ENCODE measurements at places on chromosomes 2 and 18.

GRCh38 chr2:237490009-237490711 lies 3.1 kb downstream of the MLPH start:
- DNase-seq = no peak

DNA sequence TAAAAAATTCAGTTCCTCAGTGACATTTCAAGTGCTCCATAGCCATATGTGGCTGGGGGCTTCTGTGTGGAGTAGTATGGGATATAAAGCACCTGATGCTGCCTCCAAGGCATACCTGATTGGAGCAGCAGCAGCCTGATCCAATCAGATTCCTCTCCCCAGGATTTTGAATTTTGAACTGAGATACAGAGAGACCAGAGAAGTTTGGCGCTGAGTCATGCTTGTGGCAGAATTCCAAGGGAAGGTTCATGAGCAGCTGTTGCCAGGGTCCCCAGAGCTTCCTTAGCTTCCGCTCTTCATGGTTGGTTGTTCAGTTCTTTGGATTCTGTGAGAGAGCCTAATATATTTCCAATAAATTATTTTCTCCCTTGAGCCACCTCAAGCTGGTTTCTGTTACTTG lies 29.0 kb upstream of the CFAP36 start:
- no peak for DNase-seq

DNA sequence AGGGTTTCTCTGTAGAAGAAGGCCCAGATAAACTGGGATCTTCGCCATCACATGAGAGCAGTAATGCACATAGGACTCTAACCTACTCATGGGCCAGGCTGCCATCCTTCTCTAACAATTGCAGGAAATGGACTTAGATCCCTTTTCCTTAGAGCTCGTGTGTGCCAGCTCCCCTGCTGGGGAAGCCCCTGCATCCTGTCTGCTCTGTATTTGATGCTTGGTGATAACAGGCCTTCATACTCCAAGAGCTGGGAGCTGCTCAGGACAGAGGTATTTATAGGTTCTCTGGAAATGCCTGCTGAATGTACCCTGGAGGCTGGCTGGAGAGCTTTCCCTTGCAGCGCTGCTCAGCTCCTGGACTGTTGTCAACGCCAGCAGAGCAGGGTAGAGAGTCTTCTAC lies 249.6 kb downstream of the MTX2 start:
- no peak for DNase-seq

DNA sequence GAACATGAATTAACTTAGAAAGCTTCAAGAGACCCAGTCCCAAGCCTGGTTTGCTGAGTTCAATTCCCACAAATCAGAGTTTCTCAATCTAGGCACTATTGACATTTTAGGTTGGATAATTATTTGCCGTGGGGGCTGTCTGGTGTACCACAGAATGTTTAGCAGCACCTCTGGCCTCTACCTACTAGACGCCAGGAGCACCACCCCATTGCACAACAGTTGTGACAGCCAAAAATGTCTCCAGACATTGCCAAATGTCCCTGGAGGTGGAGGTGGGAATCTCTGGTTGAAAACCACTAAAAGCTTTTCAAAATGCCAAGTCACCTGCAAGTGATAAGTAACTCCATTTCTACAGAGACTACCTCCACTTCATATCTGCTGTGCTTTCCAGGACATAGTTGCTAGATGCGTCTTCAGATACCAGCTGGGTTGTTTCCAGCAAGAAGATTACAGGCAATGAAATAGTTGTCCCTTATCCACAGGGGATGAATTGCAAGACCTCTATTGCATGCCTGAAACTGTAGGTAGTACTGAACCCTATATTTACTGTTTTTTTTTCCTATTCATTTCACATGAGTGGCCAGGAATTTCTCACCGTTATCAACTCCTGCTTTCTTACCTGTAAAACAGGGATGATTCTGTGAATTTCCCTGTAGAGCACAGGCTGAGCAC lies 554.3 kb downstream of the ZEB2 start:
- no peak for DNase-seq

- DNase-seq = no peak
These were observed 368.8 kb downstream of the PLCL1 start for GRCh38 chr2:198173242-198173641.

- DNase-seq = no peak
These were observed 224.8 kb downstream of the NEDD4L start for GRCh38 chr18:58268849-58269248.

DNA sequence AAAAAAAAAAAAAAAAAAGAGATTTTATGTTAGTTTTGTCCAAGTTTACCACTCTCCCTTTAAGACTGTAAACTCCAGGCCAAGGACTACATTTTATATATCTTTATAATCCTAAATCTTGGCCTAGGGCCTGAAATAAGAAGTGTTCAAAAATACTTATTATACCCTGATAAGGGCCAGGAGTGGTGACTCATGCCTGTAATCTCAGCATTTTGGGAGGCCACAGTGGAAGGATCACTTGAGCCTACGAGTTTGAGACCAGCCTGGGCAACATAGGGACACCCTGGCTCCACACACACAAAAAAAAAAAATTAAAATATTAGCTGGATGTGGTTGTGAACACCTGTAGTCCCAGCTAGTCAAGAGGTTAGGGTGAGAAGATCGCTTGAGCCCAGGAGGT lies 12.7 kb downstream of the TRIP12 start:
- DNase-seq = no peak

GRCh38 chr2:15965564-15966019 lies 25.2 kb downstream of the MYCN start:
- peak; percentile 19 for DNase-seq

DNA sequence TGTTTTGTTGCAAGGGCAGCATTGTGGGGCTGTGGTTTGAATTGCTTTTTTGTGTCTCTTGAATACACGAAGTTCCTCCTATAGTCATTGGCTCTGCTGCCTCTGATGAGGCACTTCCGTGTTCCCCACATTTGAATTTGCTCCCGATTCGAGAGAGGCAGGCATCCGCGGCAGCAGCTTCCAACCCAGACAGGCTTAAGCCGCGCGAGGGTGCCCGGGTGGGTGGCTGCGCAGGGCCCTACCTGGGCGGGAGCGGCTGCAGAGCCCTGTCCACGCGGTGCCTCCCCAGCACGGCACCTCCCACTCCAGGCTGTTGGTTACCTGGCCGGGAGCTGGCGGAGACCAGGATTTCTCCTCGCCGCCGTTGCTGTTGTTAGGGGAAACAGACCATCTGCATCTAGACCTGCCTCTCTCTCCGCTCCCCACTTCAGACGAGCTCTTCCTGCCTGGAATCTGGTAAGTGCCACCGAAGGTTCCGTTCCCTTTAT lies 151.3 kb downstream of the NEDD4L start:
- peak; percentile 31 for DNase-seq

GRCh38 chr2:6358985-6359384 lies 506.7 kb downstream of the CMPK2 start:
- no peak for DNase-seq

DNA sequence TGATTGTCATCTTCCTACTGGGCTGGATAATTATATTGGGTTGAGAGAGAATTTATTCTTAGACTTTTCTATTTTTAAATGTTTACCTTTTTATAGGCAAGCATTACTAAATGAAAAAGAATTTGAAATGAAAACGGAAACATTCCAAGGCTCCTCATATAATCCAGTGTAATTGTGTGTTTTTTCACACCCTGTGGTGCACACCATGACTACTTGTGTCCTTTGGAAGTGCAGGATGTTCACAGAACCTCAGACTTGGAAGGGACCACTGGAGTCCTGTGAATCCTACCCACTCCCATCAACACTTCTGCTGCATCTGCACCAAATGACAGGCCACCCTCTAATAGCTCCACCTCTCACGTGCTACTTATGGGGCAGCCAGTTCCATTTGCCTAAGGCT lies 48.0 kb downstream of the NAT8 start:
- no peak for DNase-seq

DNA sequence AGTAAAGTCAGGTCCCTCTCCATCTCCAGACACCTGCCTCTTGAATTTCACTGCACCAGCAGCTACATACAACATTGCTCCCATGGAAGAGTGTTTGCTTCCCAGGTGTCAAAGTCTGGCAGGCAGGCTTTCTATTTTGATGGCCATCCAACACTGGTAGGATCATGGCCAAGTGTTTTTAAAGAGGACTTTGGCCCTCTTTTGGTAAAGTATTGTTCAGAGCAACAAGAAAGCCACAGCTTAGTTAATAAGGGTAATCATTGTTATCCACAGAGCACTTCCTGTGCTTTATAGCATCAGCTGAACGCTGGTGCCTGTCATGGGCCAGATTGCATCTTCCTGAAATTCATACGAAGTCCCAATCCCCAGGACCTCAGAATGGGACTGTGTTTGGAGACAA lies 133.2 kb downstream of the NCK2 start:
- DNase-seq = no peak

DNA sequence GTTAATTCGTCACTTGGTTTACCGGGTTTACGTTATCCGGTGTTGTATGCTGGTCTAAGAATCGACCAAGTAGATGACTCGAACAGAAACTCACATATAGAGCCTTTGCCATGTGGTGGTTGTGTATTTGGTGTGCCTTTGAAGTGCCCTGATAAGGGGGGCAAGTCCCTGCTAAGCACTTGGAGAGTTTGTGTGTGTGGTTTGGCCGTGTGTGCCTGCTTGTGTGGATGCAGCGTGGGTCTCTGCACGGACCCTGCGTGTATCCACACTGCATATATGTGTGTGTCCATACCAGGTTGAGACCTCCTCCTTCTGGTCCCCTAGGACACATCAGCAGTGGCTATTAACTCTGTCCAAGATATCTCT lies 2.4 kb upstream of the CELF4 start:
- no peak for DNase-seq

GRCh38 chr2:39437522-39438296 lies 624 bp upstream of the MAP4K3 start:
- peak; percentile 66 for DNase-seq

DNA sequence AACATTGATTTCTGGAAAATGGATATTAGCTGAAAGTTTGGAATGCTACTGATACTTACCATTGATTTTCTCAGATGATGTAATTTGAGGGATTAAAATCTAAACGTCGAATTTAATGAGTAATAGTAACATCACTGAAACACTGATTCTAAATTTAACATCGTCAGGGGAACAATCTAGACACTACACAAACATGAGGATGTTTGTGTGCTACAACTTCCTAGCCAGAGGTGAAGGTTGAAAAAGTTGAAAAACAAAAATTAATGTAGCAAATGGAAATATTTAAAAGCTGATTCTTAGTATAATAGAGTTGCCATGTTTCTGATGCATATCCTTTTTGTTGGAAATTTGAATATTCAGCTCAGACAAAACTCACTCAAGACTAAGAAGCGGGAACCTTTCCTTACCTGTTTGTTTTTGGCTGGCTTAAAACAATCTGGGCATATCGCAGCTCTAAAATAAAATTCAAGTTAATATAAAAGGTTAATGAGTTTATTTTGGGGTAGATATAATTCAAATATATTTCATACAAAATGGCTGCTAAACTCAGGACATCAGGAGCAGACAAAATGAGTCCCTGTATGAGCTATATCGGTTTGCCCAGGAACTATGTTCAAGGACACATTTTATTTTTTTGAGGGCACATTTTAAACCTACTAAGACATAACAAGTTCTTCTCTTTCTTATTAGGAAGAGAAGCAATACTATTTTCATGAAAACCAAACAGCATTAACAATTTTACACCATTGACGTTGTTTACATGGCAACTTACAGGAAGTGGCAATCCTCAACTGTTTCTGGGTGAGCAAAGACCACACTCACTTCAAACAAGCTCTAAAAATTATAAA lies 52.6 kb upstream of the PEX13 start:
- DNase-seq = peak; percentile 68

DNA sequence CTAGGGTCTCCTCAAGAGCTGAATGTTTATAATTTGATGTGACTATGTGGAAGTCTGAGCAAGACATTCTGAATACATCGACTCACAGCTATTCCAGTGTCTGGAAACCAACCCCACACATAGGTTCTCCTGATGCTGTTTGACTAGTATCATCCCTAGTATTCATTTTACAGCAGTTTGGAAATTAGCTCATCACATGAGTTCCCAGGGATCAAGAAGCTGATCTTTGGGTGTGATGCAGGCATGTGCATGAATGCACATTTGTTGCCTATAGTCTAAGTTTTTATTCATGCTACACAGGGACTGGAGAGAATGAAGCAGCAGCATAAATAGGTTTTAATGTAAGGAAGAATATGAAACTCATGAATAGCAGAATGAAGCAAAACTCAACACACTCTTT lies 284.3 kb upstream of the SPRED2 start:
- DNase-seq = no peak

DNA sequence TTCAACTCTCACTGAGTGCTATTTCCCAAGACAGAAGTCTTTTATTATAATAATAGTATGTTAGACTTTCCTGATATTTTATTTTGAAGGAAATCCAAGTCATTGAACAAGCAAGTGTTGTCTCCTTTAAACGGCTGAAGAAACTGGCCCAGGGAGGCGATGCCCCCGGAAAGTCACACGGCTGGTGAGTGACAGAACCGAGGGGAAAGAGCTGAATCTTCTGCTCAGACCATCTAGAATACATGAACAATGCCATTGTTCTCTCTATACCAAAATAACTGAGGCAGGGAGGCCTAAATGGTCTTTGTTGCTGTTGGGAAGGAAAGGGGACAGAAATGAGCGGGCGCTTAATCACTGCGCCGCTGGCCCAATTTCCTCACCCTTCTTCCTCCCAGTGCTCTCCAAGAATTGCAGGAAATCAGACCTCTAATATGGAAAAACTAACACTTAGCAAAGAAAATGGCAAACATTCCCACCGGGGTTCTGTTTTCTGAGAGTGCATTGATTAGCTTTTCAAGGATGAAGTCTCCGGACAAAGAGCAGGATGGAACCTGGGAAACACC lies 101.5 kb downstream of the KLF7 start:
- DNase-seq = no peak

DNA sequence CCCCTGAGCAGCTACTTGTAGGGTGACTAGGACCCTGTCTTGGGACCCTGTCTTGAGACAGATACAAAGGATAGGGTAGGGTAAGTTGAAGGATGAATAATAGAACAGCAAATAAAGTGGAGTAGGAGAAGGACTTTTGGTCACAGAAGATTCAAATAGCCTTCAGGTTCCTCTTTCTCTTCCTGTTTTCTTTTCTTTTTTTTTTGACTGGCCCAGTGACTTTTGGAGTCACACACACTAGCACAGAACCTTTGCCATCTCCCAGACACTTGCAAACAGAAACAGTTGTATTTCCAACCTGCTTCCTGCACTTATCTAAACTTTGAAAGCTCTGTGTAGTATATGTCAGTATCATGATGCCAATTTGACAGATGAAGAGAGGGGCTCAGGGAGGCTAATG lies 108.2 kb downstream of the TDRD15 start:
- no peak for DNase-seq

DNA sequence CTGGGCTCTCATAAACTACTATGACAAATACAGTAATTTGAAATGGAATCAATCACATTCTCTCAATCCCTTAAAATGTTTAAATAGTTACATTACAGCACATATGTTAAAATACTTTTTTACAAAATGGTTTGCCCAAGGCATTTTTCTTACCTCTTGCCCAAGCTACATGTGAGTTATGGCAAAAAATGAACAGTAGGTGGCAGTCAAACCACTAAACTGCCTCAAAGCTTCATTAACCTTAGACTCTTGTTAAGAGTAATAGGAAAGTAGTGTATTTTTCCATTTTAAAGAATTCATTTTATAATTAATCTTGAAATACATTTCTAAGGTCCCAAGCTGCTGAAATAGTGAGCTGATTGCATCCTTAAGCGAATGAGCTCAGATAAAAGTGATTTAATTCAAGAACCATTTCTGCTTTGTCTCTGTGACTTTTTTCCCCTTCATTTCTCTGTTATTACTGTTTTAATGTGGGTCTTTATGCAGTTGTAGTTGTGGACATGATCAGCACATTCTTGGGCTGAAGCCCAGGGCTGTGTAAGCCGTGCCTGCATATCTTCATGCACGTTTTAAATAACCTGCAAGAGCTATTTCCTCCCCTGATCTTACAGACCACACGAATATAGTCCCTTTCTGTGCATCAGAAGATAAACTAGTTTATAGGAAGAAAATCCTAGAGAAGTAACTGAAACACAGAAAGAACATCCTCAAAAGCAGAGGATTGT lies 311.8 kb downstream of the LNPK start:
- peak; percentile 52 for DNase-seq

All from CD4-positive, alpha-beta T cell treated with Interleukin-17A for 1 hour (primary cell).